ENCODE measurements at places on chromosomes 2 and 18.

DNA sequence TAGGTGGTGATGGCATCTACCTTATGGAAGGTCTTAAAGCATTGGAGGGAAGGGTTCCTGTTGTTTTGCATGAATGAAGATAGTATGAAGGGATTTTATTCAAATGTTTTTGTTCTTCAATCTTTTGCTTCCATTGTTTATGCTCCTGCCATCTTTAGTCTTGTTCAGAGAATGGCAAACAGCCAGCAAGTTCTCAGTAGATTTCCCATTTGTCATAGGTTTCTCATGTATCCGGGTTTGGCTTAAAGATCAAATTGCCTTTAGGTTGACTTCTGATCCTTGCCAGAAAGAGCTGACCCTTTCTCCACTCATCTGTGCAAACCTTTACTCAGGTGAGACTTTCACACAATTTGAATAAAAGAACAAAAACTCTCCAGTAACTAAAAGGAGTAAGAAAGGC, 44.2 kb upstream of the STAT4 start:
- no peak for DNase-seq

- no peak for DNase-seq
Observed at GRCh38 chr2:74226648-74227213, 28.3 kb downstream of the MTHFD2 start.

DNA sequence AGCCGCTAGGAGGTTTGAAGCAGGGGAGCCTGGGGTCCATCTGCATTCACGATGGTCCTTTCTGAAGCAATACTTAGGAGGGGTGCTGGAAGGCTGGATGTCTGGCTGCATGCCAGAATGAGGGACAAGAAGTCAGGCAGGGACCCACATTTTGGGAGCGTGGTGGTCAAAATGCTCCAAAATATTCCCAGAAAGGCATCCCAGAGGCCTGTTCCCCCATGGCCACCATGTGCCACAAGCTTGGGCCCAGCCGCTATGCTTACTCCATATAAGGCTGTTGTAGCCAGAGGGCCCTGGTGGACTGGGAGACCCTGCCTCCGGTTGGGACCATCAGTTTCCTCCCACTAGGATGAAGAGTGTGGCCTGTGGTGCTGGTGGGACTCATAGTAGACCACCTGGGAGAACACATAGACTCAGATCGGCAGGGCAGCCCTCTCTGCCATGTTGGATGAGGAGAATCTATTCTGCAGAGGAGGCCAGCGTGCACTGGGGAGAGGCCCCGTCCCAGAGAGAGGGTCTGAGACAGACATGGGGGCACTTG, 3.6 kb upstream of the PROM2 start:
- no peak for DNase-seq

GRCh38 chr2:136000502-136000901, 15.1 kb upstream of the DARS1 start:
- DNase-seq = no peak

DNA sequence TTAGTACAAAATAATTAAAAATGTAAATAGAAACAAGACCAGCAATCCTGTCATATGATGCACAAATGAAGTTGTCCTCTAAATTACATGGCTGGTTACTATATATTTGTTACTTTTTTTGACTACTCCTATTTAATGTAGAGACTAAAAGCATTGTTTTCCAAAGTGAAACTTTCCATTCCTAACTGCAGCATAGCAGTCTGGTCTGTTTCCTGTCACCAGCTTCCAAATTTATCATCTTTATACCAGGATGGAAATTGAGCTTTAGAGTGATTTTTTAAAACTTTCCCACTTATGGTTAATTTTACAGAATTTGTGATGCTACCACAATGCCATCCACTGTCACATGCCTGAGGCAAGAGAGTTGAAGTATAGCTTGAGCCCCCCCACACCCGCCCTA, 33.5 kb upstream of the RAB27B start:
- no peak for DNase-seq

- no peak for DNase-seq
Observed at GRCh38 chr2:3959372-3959771, 256.0 kb downstream of the DCDC2C start.

DNA sequence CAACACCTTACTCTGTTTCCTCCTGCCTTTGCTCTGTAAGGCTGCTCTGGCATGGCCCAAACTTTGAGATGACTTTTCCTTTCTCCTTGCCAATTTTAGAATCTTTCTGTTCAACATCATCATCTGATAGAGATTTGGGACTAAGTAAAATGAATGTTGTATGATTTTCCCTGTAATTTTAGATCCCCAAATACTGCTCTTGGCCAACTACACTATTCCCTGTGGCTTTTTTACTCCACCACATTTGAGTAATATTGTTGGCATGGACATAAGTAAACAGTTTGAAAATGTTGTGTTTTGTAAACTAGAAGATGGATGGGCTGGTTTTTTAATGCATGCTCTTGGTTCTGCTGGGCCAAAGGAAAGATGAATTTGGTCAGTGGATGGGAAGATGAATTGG, 12.1 kb downstream of the LTBP1 start:
- DNase-seq = no peak

DNA sequence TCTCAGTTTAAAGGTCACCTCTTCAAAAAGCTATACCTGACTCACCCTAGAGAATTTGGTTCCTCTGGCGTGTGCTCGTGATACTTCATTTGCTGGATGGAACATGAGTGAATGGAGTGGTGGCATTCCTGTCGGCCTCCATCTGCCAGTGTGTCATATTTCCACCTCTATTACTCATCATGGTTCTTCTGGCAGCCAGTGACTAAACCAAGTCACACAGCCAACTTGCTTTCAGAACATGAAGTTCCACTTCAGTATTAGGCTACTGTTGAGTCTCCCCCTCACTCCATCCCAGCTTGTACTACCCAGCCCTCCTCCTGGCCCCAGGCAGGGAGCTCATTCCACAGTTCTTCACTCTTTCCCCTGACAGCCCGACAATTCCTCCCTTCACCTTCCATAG, 169.8 kb downstream of the MREG start:
- no peak for DNase-seq

Data from effector CD4-positive, alpha-beta T cell (primary cell).